ENCODE measurements at places on chromosomes 2 and 18.

DNA sequence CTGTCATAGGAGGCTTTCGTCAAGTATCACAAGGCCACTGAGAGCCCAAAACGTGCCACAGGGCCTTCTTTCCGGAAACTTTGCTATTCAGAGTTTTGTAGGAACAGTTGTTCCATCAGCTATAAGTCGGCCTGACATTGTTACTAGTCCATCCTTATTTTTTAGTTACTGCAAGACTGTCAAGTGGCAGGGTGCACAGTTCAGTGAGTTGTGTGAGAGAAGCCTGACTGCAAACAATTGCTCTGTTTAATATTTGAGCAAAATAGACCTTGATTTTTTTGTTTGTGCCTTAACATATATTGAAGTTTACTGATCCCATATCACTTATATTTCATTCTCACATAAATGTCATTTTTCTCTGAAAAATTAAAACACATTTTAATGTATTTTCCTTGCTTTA, 110.1 kb downstream of the GALNT1 start:
- no peak for DNase-seq

DNA sequence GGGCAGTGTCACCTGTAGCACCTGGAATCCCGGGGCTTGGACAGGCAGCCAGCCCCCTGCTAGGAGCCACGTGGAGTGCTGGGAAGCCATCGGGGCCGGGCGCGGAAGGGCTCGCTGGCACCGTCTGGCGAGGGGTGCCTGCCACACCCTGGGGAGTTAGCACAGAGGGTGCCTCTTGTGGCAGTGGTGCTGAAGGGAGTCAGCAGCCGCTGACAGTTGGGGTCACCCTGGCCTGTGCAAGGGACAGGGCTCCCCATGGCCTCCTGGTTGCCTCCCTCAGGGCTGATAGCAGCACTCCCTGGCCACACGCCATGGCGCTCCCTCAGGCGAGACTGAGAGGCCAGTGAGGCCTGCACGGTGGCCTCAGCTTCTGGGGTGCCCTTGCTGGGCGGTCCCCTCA, 13.9 kb upstream of the D2HGDH start:
- DNase-seq = no peak

DNA sequence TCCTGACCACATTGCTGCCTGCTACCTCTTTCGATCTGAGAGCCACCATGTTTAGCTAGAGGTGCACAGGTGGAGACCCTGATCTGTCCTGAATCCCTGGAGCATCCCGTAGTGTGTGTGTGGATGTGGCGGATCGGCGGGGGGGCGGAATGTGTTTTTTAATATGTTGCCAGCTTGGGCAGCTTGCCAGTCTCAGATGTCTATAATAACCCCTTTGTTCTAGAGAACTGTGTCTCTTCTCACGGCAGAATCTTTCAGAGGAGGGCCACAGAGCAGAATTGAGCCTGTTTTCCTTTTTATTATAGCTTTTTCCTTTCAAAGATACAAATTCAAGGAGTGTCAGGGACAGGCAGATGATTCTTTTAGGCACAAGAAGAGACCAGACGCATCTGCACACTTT, 934.1 kb upstream of the KLHL29 start:
- DNase-seq = no peak

- DNase-seq = no peak
Observed at GRCh38 chr2:98715812-98716451, 15.0 kb downstream of the MGAT4A start.

GRCh38 chr2:74887960-74888700, 54.2 kb downstream of the HK2 start:
- no peak for DNase-seq
